ENCODE measurements at places on chromosomes 16 and 17.

DNA sequence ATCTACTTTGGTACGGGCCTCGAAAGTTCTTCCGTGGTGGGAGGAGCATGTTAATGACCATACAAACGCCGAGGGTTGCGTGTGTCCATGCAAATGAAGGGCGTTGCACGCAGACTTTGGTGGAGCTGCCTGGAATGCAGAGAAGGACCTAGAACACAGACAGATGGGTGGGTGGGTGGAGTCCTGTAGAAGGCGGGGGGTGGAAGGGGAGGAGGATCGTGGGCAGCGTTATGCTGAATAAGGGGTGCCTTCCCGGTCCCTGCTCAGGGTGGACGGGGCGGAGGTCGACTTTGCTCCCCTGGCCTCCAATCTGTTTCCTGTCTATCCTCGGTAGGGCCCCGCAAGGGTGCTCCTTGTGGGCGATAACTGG lies 795 bp upstream of the PAQR4 start:
- DNase-seq = no peak

DNA sequence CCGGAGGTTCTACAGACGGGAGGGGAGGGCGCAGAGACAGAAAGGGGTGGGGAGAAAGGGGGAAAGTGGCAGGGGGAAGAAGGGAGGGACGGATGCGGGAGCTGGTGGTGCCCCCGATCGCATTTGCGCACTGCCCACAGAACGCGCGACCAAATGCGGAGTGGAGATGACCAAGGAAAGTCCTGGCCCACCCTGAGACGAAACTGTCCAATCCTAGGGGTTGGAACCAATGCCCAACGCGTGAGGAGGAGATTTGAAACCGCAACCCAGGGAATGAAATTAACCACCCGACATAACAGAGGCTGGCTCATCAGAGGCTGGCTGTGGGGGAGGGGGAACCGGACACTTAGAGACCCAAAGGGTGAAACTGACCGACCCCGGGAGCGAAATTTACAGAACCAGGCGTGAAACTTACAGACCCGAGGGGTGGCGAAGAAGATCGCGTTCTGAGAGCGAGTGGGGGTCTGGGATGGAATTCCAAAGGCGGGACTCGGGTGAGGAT lies 1.4 kb downstream of the HES7 start:
- no peak for DNase-seq

- peak; percentile 84 for DNase-seq
Observed at GRCh38 chr17:76141212-76142038, at the start of gene FOXJ1. TSS of gene FOXJ1 (minus strand) at chr17:76141245. CDS start at chr17:76140395, 850 bp downstream.

GRCh38 chr16:1526608-1527555 lies 6.6 kb upstream of the TMEM204 start:
- no peak for DNase-seq

GRCh38 chr17:30840771-30841170 lies 9.0 kb downstream of the ATAD5 start:
- no peak for DNase-seq

Data from stimulated activated CD4-positive, alpha-beta T cell treated with anti-CD3 and anti-CD28 coated beads, TNF-alpha, amount 100 ng/mL, for 1 hour (primary cell).